DMS53 (cell line): ENCODE measurements at places on chromosomes 12 and 14.

DNA sequence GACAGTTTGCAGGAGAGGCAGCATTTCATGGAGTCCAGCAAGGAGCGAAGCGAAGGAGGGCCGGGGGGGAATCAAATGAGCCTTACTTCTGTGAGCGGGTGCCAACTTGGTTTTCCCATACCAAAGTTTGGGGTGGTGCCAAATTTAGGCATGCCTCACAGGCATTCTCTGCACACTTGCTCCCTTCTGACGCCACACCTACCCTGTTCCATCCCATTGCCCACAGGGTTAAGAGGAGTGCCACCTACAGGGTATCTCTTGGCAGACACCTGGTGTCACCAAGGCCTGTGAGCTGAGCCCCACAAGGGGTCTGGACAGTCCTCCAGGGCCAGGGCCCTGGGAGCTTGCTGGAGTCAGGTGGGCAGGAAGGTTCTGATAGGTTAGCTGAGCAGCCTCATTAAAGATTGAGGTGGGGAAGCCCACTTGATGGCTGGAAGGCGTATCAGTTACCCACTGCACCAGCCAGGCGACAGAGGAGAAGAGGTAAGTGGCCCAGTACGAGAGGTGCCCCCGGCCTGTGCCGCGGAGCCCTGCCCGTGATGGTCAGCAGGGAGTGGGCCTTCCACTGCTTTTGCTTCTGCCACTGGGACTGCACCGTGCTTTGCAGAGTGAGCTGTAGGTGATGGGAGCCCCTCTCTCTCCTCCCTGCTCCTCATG, 45.2 kb downstream of the DEGS2 start:
- no peak for DNase-seq

GRCh38 chr12:68294251-68294650, 37.9 kb downstream of the MDM1 start:
- no peak for DNase-seq

DNA sequence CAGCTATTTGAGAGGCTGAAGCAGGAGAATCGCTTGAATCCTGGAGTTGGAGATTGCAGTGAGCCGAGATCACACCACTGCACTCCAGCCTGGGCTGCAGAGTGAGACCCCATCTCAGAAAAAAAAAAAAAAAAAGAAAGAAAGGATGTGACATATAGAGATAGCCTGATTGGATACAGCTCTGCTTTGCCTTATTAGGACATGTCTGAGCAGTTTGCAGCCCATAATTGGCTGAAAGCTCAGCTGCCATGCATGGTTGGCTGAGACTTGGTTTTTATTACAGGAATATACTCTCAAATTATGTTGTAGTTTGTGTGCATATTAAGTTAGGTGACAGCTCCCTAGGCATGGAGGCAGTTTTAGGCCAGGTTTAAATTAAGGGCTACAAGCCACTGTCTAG, 6.3 kb downstream of the TIGAR start:
- no peak for DNase-seq

DNA sequence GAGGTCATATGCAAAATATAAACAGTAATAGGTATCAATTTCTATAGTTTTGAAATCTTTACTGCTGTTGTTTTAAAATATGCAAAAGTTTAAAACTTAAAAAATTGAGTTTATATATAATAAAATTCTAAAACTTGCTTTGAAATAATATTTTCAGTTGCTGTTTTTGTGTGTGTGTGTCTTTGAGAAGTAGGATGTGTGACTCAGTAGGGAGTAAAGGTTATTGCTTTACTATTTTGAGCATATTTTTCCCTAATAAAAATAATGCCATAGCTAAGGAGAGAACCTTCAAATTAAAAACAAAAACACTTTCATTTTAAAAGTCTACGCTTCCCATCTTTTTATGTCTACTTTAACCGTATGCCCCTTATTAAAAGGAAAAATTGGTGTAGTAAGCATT, 238.1 kb downstream of the FBXL14 start:
- DNase-seq = no peak
